Stimulated activated CD4-positive, alpha-beta T cell treated with anti-CD3 and anti-CD28 coated beads, Interleukin-12 subunit alpha, Interleukin-12 subunit beta, amount 100 ng/mL, for 48 hours (primary cell): ENCODE measurements at places on chromosomes 6 and 20.

GRCh38 chr6:143621876-143622605 lies 55.7 kb upstream of the PHACTR2 start:
- DNase-seq: no peak

DNA sequence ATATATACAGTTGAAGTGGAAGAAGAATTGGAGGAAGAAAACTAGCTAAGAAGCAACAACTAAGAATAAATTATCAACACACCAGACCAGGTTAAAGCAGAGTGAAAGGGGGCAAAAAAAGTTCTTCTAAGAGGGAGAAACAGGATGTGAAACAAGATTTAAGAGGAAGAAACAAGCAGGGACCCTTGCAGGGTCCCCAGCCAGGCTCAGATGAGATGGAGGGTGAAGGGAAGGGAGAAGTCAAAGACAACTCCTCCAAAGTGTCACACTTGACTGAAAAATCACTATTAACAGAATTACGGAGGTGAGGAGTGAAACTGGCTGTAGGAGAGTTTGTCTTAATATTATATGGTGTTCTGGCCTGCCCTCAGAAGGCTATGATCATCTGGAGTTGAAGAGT lies 65.4 kb downstream of the MTFR2 start:
- no peak for DNase-seq

GRCh38 chr6:41531591-41532582 lies 14.3 kb upstream of the FOXP4 start:
- DNase-seq: peak; percentile 66

DNA sequence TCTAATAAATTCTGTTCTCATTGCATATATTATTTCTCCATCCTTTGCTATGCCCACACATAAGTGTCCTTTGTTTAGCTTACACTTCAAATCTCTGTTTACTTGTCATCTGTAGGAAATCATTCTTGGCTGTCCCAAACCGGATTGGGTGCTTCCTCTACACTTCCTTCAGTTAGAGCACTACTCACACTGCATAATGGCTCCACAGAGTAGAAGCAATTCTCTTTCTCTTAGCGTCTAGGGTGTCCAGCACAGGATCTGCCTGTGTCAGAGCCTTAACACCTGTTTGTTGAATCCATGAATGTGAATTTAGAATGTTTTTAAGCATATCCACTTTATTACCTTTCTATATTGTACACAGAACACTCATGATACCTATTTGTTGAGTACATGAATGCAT lies 87.0 kb upstream of the BMP2 start:
- no peak for DNase-seq

- DNase-seq: no peak
Measured at GRCh38 chr20:3729811-3730540, 2.5 kb upstream of the HSPA12B start.

DNA sequence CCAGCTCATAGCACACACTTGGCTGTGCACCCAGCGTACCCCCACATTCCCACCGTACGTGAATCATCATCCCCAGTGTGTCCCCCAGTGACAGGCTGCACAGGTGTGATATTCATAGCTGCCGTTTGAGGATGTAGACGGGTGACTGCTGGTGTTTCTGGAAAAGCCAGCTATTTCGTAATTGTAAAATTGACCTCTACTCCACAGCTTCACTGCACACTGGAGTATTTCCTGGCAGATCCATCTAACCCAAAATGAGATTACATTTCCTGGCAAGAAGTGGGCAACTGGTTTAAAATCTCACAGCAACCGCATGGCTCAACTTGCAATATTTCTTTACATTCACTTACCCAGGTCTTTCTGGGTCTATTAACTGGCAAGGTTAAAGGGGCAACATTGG lies 30.3 kb downstream of the CD83 start:
- DNase-seq: no peak
